Hematopoietic multipotent progenitor cell treated with erythropoietin and hydrocortisone succinate and interleukin-3 and kit ligand, for 17 days (in vitro differentiated cells): ENCODE measurements at places on chromosomes 11 and 22.

DNA sequence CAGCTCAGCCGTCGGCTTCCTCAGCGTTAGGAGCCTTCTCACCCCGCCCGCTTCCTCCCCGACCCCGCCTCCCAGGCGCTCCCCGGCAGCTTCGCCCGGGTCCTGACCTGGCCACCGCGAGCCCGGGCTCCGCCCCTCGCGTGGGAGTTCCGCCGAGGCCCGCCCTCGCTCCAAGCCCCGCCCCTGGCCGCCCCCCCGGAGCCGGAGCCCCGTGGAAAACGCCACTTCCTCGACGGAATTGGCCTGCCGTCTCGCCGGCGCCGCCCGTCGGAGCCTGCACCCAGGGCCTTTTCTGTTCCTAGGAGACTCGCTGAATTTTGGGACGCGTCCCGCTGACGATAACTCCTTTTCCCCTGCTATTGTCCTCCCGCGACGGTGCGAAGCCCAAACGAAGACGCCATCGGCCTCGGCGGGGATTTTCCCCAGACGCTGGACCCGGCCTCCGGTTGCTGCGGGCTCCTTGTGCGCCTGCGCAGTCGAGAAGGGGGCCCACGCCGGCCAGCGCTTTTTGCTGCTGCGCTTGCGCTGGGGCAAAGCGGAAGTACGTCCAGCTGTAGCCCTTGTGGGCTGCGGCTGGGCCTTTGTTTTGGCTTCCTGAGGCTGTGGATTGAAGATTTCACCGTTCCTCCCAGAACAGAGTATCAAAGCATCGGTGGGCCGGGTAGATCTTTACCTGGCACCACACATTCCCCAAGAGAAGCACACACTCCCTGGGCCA is 10.0 kb downstream of the RELA start:
- peak; percentile 95 for DNase-seq

GRCh38 chr11:69295079-69295994 is 1.4 kb downstream of the MYEOV start:
- DNase-seq: no peak

DNA sequence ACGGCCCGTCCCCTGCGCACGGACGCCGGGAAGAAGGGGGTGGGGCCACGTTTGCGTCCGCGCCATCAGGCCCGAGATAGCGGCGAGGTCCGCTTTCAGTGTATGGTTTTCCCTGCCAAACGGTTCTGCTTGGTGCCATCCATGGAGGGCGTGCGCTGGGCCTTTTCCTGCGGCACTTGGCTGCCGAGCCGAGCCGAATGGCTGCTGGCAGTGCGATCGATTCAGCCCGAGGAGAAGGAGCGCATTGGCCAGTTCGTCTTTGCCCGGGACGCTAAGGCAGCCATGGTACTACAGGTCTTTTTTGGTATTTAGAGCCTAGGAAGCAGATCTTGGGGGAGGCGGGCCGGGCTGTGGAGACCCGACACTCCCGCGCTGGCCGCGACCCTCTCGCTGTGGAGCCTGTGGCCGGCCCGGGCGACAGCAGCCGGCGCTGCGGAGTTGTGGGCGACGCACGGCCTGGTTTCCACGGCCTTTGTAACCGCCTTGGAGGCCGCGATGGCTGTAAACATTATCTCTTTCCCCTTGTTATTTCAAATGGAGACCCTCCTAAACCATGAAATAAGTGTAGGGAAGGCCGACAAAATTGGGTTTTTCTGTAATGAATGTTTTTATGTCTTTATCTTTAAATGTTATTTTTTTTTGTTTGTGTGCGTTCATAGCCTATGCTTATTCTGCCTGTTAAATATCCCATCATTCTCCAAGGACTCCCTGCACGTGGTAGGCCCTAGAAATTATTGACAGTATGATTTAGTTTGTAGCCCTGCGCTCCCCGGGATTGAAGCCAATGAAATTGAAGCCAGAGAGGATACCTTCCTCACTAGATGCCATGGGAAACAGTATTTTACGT is at the start of gene AASDHPPT:
AASDHPPT (plus strand) TSS at position 54 of the 847 bp plus-strand sequence; CDS start at position 103, 49 bp downstream.
- peak; percentile 63 for DNase-seq

GRCh38 chr11:111938687-111939160 is 1.6 kb downstream of the DIXDC1 start:
- DNase-seq: no peak

GRCh38 chr22:29948385-29948769 is 65.4 kb downstream of the MTMR3 start:
- no peak for DNase-seq

DNA sequence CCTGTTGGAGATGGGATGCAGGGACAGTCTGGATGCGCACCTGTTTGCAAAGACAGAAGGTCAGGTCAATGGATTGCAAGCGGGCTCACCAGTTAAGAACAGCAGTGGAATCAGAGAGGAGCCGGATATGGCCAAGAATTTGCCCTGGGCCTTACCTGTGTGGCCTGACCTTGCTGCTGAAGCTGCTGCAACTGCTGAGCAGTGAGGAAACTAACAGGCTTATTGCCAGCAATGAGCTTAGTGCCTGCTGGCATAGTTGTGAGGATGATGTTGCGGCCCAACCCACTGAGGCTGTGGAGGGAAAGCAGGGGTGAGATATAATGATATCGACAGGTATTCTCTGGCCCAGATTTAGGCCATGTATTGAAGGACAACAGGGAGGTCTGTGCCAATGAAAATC is 30.6 kb downstream of the NFRKB start:
- no peak for DNase-seq

- DNase-seq: no peak
Measured at GRCh38 chr11:112321501-112322172, 61.0 kb upstream of the PLET1 start.

DNA sequence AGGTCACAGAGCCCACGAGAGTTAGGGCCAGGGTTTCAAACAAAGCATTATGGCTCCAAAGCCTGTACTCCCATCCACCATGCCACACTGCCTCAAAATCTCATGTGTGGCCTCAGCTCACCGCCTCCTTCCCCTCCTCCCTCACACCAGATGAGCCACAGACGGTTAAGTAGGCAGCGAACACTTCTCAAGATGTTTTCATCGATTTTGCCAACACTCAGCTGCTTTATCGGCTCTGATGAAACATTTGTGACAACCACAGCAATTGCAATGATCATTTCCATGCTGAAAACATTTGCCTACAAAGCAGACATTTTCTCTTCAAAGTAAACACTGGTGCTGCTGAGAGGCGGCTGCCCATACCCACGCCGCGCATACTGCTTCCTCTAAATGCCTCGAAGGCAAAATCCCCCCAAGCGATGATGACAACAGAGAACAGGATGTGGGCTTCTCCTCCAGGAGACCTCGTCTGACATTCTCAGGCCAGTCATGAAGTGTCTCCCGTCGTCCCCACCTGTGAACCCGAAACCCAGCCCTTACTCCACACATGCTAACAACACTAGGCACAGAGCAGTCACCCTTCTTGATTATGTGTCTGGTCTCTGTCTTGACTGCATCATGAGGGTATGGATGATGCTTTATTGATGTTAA is 599.2 kb downstream of the SOX6 start:
- DNase-seq: no peak

GRCh38 chr11:6599449-6599848 is 4.0 kb downstream of the RRP8 start:
- no peak for DNase-seq

DNA sequence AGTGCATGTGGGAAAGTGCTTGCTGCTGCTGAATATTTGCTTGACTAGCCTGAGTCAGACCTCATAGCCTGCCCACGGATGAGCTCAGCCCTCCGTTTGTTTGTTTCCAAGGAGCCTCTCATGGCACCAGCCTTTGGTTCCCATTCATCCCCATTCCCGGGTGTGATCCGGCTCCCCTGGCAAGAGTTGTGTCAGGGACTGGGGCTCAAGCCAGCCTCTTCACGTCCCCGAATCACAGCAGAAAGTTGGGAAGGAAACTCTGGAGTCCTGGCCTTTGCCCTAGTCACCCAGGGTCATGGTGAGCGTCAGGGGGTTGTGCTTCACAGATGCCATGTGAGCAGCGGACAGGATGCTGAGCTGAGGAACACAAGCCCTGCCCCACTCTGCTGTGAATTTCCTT is 13.8 kb downstream of the SEC14L3 start:
- DNase-seq: no peak

- DNase-seq: no peak
Measured at GRCh38 chr11:17008099-17008498, 6.1 kb downstream of the PLEKHA7 start.

DNA sequence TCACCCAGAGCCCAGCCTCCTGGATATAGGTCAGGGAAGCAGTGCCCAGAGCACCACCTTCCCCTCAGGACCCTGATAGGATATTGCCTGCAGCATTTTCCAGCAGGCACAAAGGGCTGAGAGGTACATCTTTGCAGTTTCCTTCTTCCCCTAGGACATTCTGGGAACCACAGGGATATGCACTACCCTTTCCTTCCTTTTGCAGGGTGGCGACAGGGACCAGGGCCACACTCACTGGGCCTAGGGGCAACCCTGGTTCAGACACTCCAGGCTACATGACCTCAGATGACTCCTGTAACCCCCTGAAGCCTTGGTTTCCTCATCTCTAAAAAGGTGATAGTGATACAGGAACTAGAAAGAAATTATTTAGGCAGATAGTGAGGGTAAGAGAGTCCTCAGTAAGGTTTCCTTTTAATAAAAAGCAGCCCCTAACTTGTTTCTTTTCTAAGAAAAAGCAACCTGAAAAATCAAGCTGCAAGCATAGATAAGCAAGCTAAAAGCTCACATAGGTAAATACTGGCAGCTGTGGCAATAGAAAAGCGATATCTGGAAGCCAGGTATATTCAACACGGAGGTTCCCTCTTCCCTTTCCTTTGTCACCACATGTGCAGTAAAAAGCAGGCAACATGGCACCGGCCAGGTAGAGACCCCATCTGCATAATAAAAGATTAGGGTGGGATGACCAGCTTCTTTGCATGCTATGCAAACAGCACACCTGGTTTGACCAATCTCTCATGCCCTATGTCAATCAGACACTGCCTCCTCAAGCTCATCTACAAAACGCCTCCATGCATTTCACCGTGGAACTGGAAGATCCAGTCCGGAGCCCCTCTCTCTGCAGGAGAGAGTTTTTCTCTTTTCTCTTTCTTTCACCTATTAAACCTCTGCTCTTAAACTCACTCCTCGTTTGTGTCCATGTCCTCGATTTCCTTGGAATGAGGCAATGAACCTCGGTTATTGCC is 13.2 kb upstream of the MRGPRX2 start:
- no peak for DNase-seq

DNA sequence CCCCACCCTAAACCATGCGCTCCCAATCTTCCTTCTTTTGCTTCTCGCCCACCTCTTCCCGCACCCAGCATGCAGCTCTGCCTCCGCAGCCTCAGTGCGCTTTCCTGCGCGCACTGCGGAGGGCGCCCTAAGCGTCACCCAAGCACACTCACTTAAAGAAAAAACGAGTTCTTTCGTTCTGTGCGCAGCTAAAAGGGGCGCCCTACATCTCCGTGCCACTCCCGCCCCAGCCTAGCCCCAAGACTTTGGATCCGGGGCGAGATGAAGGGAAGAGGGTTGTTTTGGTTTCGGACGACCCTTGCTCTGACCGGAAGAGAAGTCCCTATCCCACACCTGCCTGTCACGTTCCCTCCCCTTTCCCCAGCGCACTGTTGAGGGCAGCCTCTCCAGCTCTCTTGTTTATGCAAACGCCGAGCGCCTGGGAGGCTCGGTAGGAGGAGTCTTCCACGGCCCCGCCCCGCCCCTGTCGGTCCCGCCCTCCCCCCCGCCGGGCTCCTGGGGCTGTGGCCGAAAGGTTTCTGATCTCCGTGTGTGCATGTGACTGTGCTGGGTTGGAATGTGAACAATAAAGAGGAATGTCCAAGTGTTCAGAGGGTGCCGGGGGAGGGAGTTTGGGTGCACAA is 5.3 kb downstream of the VSIG2 start:
- peak; percentile 75 for DNase-seq

DNA sequence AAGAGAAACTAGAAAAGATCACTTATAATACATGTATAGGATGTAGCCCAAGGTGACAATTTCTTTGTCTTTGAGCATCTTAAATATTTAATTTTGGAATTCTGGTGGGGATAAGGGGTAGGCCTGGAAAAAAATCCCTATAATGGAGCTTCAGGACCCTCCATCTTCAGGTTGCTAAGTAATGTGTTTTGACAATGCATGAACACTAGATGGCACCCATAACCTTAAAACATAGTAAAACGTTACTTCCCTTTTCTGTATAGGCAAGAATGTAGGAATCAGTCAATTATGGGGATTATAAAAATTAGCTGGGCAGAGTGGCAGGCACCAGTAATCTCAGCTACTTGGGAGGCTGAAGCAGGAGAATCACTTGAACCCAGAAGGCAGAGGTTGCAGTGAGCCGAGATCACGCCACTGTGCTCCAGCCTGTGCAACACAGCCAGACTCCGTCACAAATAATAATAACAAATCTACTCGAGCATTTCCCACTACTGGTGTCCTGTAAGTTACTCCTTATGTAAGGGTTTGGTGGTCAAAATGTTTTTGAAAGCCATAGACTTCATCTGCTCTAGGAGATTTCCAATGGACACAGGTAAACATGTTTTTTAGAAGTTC is 541.9 kb upstream of the CCDC90B start:
- DNase-seq: no peak

GRCh38 chr11:6438979-6439571 is 1.7 kb downstream of the HPX start:
- peak; percentile 61 for DNase-seq
